HS-5 (cell line): ENCODE measurements at places on chromosomes 1 and 21.

DNA sequence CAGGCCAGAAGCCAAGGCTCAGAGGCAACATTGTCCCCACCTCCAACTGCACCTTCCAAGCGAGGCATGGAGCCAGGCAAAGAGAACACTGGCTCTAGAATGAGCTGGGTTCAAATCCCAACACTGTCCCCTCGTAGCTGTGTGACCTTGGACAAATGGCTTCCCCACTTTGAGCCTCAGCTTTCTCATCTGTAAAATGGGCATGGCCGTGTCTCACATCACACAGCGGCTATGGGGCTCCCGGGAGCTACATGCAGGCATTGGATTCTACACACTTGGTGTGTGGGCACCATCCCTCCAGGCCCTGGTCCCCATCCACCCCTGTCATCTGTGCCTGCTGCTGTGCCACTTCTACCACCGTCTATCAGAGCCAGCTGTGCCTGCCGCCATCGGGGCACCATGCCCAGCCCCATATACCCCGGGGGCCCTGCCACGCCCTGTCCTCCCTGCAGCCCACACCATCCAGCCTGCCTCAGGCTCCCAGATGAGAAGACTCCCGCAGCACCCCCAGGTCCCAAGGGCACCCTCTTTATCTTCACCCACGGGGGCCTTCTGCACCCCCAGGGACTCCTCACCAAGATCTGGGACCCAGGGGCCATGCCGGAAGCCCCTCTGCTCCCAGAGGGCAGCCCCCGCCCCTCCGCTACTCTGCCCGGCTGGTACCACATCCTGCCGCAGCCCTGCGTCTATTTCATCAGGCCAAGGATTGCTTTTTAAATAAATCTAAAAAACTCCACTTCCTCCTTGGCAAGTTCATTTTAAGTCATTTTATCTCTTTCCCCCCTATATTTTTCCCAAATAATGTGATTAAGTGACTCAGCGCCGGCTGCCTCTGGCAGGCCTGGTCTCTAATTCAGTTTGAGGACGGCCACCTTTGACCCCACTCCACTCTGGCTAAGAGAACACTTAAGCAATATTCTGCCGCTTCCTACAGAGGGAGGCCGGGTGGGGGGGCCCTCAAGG lies 107.8 kb upstream of the TARDBP start:
- DNase-seq, result no peak

DNA sequence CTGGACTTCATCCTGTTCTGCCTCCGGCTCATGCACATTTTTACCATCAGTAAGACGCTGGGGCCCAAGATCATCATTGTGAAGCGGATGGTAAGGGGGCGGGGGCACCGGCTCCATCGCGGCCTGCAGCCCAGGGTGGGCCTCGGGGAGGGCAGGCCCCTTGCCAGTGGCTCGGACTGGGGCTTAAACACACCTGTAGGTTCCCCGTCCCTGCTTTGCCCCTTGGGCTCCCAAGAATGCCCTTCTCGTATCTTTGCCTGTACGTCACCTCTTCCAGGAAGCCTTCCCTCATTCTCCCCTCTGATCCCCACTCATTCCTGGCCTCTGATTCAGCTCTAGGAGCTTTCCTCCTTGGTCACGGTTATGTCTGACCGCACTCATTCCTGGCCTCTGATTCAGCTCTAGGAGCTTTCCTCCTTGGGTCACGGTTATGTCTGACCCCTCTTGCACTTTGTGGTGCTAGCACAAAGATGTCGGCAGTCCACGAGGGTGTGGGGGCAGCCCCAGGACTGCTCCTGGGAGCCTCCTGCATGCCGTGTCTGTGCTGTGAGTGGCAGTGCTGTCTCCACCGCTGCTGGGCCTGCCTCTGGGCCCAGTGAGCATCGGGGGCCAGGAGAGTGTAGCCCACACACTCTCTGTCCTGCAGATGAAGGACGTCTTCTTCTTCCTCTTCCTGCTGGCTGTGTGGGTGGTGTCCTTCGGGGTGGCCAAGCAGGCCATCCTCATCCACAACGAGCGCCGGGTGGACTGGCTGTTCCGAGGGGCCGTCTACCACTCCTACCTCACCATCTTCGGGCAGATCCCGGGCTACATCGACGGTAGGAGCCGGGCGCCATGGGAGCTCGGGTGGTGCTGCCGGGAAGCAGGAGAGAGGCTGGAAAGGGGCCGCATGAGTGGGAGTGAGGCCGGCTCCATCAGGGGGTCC lies 49.1 kb upstream of the LRRC3 start:
- DNase-seq, result peak; percentile 84

GRCh38 chr1:157112186-157112867 lies 12.7 kb upstream of the ETV3L start:
- no peak for DNase-seq

GRCh38 chr1:67646145-67647035 lies 38.6 kb upstream of the GADD45A start:
- no peak for DNase-seq

DNA sequence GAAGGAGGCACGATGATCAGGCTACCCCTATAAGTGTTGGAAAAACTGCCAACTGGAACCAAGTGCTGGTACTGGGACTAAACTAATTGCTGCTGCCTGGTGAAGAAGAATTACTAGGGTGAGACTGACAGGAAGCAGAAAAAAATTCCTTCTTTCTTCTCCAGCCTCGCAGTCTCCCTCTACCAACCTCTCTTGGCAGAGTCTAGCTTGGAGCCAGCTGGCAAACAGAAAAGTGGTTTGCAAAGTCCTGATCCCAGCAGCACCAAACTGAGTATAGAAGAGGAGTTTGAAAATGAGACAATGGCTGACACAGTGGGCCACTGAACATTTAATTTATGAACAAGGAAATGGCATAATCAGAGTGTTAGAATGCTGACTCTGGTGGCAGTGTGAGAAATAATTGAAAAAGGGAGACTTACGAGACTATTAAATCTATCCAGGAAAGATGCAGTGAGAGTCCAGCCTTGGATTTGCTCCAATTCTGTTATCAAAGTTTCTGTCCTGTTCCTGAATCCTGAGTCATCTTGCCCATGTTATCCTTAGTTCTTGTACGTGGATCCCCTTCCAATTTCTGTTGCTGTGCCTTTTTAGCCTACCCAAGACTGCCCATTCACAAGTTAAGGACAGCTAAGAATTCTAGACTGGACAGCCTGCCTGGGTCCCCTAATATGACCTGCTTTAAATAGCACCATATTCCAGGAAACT lies 23.7 kb upstream of the DISP1 start:
- no peak for DNase-seq

GRCh38 chr1:63322114-63322943 lies at the start of gene FOXD3:
TSS of gene FOXD3 (plus strand) at chr1:63322567. CDS start at chr1:63323059, 492 bp downstream.
- no peak for DNase-seq

DNA sequence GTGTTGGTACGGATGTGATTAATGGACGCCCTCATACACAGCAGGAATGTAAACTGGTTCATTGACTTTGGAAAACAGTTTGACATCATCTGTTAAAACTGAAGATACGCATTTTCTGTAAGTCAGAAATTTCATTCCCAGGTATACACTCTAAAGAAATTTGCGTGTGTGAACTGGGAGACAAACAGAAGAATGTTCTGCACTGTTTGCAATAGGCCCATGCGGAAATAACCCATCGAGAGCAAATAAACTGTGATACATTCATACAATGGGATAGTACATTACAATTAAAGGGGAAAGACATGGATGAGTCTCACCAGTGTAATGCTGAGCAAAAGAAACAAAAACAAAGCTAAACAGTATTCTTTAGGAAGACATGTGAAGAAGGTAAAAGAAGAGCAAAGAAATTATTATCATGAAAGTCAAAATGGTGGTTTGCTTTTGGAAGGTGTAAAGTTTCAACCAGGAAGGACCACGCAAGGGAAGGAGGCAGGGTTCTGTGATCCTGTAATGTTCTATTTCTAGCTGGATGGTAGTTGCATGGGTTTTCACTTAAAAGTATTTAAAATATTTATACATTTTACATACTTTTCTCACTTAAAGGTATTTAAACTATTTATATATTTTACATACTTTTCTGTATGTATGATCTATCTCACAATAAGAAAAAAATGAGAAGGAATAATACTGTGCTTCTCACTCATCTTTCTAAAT lies 30.3 kb downstream of the INTS7 start:
- no peak for DNase-seq

- no peak for DNase-seq
Measured at GRCh38 chr1:11523261-11523660, 44.3 kb downstream of the DISP3 start.

- DNase-seq, result no peak
Measured at GRCh38 chr1:12339396-12339795, 109.6 kb downstream of the VPS13D start.

- no peak for DNase-seq
Measured at GRCh38 chr1:232456714-232457113, 173.2 kb downstream of the SIPA1L2 start.

DNA sequence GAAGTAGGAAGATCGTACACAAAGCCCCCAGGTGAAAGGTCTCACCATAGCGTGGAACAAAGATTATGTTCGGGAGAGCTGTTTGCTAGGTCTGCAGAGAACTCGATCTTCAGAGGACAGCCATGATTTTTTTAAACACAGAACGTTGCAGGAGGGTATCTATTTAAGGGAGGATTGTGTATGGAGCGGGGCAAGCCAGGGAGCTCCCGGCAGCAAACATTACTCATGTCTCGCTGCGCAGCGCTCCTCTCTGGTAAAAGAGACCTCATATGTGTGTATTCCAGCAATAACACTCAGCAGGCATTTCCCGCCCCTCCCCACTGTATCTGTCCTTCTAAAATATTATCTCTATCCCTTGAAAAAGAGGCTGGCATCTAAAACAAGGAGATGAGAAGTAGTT lies 2.7 kb downstream of the GLIS1 start:
- DNase-seq, result no peak

GRCh38 chr1:201375169-201375568 lies 2.3 kb downstream of the TNNT2 start:
- no peak for DNase-seq

- no peak for DNase-seq
Measured at GRCh38 chr21:34803782-34804370, 135.1 kb downstream of the CLIC6 start.

GRCh38 chr1:74468982-74469603 lies 43.3 kb downstream of the LRRC53 start:
- DNase-seq, result peak; percentile 37

GRCh38 chr1:65421351-65422025 lies 1.0 kb downstream of the LEPR start:
- no peak for DNase-seq

DNA sequence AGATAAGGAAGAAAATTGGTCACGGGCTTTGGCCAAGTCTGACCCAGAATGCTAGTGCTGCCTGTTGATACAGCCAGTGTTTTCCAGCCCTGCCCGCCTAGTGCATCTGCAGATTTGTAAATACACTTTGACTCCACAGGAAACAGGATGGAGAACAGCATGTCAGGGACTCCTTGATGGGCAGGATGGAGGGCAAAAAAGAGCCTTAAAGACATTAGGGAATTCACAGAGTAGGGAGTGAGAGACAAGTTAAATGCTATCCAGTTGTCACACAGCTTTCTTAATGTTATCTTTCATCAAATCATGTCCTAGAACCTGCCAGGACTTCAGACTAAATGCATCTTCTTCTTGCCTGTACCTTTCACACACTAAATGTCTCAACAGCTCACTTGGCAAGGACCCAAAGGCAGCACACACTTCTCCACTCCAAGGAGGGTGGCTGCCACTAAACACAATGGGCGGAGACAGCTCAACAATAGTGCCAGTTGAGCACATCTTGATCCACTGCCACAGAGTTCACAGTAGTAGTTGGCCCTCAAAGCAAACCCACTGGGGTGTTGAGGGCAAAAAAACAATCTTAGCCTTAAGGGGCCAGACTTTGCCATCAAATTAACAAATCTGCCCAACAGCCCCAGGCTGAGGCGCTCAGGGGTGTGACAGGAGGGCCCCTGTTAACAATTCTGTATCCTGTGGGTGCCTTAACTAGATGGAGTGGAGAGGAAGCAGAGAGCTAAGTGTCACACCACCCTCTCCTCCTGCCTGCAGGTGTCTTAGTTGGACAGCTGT lies 2.7 kb downstream of the HIVEP3 start:
- DNase-seq, result no peak

DNA sequence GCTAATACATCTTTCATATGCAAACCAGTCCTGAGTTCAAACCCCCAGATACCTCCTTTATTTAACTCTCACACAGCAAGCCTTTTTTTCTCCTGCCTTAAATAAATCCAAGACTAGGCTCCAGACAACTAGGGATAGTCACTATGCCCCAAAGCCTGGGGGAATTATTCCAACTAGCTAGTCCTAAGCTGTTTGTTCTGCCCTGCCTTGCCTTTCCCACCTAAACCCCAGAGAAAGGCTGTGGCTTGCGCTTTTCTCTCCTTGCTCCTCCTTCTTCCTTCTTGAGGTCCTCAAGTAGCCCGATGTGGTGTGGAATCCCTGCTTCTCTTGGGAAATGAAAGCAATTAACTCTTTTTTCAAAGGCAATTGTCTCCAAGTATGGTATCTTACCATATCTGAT lies 31.8 kb downstream of the C1orf87 start:
- no peak for DNase-seq

DNA sequence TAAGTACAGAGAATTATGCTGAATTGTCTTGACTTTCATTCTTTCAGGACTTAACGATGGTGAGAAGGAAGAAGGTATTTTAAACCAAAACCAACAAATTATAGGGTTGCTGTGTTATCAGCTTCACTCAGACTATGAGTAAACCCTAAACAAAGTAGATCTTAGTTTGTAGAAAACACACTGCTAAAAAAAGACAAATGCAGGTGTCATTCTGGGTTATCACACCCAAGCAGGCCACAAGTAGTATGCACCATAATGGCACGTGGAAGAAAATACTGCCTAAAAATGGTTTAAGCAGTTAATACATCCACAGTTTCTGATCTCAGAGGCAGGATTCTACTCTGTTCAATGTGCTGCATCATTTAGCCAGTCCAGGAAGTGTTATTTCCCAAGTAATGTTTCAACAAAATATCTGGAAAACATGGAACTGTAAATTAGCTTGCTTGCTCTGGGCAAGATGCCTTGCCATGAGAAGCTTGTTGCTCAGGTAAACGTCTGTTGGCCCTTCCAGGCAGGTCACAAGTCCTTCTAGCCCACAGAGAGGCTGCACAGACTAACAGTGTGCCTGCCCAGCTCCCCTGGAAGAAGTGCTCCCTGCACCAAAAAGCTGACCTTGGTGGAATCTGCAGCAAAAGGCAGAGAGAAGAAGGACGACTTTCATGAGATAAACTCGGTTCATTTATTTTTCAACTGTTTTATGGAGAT lies 4.1 kb downstream of the DIPK1A start:
- no peak for DNase-seq
